T-helper 9 cell (primary cell): ENCODE measurements at places on chromosomes 16 and 17.

DNA sequence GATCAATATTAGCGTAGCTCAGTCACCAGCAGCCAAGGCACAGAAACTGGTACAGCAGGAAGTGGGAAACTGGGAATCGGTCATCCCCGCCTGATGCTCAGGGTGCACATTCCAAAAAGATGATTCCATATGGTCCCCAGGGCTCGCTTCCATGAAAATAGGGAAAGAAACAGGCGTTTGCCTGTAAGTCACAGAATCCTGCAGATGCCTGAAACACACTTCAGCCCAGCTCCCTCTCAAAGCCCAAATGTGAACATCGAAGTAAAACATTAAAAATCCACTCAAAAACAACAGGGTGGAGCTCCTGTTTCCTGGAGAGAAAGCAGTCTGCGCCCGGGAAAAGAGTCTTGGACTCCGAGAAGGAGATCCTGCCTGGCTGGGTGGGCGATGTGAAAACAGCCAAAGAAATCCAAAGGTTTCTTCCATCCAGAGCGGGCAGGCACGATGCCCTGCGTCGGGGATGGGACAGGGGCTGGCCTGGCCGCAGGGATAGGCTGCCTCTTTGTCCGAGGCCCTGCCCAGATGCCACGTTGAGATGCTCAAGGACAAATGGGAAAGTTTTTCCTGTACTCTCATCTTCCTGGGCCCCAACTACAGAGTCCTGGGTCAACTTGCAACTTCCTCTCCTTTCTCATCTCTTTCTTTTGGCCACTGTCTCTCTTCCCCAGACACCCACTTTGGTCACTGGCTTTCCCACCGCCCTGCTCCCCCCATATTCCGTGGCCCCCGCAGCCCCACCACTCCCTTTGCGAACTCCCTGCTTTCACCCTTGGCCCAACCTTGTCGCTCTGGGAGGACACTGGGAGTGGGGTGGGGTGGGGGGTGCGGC lies 743 bp downstream of the WIPI1 start:
- DNase-seq = no peak

DNA sequence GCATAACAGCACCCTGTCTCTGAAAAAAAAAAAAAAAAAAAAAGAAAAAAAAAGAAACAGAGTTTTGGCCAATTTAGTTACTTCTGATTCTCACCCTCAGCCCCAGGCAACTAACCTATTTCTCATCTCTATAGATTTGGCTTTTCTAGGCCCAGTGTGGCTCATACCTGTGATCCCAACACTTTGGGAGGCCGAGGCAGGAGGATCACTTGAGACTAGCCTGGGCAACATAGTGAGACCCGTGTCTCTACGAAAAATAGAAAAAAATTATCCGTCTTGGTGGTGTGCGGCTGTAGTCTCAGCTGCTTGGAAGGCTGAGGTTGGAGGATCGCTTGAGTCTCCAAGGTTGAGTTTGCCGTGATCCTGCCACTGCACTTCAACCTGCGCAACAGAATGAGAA lies 8.7 kb downstream of the RPS6KB1 start:
- DNase-seq = no peak

DNA sequence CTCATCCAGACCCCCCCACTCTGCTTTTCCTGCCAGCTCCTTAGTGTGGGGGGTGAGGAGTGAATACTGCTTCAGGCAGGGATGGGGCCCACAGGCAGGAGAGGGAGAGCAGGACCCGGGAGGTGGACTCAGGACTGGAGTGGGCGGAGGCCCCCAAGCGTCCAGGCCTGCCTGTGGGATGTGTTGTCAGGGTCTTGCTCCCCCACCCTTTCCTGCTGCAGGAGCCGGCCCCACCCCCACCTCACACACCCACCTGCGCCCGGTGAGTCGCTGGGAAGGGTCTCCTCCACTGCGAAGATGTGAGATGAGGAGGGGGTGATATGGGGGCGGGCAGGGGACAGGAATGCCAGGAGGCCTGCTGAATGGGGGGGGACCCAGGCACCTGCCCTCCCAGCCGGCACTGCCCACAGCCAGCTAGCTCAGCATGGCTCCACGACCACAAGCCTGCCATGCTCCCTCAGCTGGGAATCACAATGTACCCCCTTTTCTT lies 1.1 kb downstream of the FAM171A2 start:
- no peak for DNase-seq

DNA sequence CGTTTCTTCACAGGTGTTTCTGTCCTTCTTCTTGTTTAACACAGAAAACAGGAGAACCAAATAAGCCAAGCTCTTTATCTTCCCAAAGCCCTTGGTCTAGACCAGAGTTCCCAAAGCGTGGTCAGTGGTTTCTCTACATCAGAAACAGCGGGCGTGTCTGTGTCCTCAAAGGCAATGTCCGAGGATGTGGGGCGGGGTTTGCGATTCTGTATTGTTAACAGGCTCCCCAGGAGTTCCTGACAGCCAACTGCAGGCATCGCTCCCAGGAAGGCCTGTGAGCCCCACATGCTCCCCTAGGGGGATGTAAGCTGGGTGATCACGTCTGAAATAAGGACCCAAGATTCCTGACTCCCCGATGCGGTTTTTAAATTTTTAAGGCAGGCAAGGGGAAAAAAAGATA lies 28.4 kb upstream of the SLC25A19 start:
- DNase-seq = no peak

DNA sequence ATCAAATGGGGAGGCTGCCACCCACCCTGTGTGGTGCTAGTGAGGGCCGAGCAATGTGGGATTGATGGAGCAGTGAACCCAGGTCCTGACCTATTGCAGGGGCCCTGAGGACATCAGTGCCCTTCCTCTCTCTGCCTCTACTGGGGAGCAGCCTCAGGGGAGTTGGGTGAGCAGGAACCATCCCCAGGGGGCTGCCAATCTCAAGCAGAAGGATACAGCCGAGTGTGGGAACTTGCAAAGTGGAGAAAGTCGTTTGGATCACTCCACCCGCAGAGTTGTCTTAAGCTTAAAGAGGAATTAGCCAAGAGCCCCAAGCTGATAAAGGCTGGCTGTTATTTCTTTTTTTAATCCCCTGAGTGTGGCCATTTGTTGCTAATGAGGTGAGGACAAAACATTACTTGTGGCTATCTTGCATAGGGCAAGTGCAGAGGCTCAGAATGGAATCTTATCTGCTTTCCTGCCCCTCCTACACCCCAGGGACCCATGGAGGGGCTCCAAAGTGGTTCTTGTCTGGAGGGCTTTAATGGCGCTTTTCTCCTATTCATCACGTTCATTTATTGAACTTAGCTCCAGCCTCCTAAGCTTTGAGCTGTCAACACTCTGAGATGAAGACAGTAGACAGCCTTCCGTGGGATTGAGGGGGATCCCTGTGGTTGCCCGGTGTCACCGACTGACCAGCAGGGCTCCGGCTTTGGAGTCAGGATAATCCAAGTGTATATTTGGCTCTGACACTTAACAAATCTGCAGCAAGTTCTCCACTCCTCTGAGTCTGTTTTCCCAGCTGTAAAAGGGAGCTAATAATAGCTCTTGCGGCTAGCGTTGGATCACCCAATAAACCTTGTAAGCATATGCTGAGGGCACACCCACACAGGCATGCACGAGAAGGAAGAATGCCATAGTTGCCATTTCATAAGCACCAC lies 45.1 kb downstream of the MYH11 start:
- DNase-seq = no peak
